Nephron progenitor cell (in vitro differentiated cells): ENCODE measurements at places on chromosomes 7 and 10.

DNA sequence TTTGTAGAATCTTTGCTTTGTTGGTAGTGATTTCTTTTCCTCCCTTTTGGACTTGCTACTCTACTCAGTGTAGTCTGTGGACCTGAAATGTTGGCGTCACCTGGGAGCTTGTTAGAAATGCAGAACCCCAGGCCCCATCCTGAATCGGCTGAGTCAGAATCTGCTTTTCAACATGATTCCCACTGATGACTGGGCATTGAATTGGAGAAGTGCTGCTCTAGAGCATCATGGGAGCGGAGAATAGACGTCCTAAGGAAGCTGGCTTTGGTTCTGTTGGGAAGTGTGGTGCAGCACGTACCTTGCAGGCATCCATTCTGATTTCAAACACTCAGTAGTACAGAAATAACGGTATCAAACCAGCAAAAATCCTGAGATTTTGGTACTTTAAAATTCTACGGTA, 54.7 kb downstream of the RBM33 start:
- DNase-seq, result no peak

- DNase-seq, result no peak
Observed at GRCh38 chr10:99467236-99467999, 37.0 kb upstream of the GOT1 start.

- DNase-seq, result peak; percentile 83
Observed at GRCh38 chr10:122461367-122461728, at the start of gene HTRA1. TSS of gene HTRA1 (plus strand) at chr10:122461553. CDS start at chr10:122461653, 100 bp downstream.

DNA sequence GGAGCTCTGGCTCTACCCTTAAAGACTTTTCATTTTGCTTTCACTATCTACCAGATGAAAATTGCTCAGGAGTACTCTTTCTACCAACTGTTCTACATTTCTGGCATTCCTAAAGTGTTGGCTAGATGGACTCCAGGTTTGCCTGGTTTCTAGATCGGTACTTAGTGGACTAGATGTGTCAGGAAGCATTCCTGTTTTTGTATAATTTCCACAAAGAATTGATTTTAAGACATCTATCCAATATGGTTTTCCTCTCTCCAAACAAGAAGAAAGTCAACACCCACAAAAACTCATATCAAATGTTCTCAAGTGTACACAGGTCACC, 157.7 kb downstream of the CHRM2 start:
- no peak for DNase-seq

- DNase-seq, result peak; percentile 44
Observed at GRCh38 chr7:17298840-17299482, 509 bp downstream of the AHR start.

- DNase-seq, result no peak
Observed at GRCh38 chr10:50540826-50541122, 83.0 kb downstream of the SGMS1 start.

DNA sequence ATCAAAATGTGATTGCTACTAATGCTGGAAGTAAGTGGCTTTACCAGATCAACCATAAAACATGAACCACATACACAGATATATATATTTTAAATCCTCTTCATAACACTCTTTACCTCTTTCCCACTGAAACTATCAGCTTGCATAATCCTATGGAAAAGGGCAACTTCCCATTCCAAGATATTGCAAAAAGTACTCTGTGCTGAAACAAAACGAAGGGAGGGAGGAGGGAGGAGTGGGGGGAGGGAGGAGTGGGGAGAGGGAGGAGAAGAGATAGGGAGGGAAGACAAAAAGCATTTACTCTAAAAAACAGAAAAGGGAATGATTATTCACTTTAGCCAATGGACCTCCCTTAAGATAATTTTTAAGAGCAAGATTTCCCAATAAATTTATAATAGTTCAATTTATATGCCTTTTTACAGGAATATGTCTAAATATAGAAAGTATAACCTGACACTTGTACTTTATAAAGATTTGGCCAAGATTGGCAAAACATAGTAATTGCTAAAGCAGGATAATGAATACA, 344.8 kb upstream of the NFE2L3 start:
- no peak for DNase-seq

- no peak for DNase-seq
Observed at GRCh38 chr10:90856261-90856660, 1.6 kb downstream of the HTR7 start.

- DNase-seq, result no peak
Observed at GRCh38 chr10:28200775-28201174, 102.1 kb downstream of the MPP7 start.

- DNase-seq, result no peak
Observed at GRCh38 chr10:35726846-35727245, 84.8 kb upstream of the FZD8 start.
